ENCODE measurements at places on chromosomes 7 and 10.
A peak's percentile ranks its signal among the peaks of the same experiment; 100 is the strongest.

DNA sequence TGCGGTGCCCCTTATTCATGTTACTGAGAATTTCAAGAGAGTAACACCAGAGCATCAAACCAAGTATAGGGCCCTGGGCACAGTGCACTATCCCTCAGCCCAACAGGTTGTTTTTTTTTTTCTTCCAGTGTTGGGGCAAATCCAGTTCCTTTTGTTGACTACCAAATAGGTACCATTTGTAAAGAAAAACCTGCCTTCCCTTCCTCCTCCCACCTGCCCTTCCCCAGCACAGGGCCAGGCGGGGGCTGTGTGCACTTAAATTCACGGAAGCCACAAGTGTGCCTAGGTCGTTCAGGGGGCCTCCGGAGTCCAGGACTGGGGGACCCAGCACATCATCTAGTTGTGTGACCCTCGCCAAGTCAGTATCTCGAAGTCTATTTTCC lies 595 bp upstream of the SFXN4 start:
- no peak for DNase-seq

GRCh38 chr10:70139151-70139996 lies 6.7 kb upstream of the AIFM2 start:
- DNase-seq: no peak

GRCh38 chr10:36779238-36779846 lies 346.1 kb upstream of the ANKRD30A start:
- peak; percentile 83 for DNase-seq

GRCh38 chr10:103244666-103245271 lies 918 bp upstream of the RPEL1 start:
- DNase-seq: peak; percentile 82

GRCh38 chr10:6382081-6382480 lies 179.3 kb downstream of the PFKFB3 start:
- peak; percentile 70 for DNase-seq
